ENCODE measurements at places on chromosomes 1 and 21. TPM values are rescaled to one million over a fixed set of nuclear protein-coding genes. Genes with fewer than 3 reads are reported as not detected.

CTTNBP2NL gene
- total RNA-seq: 17.1 TPM

LRIG2 gene
- total RNA-seq: 9.9 TPM

CD53 gene
- 37.8 TPM for total RNA-seq

TGFBR3 gene
- 56.2 TPM for total RNA-seq

MAP3K21 gene
- 0.62 TPM for total RNA-seq

TMEM269 gene
- not detected for total RNA-seq

LHX8 gene
- not detected for total RNA-seq

C1orf87 gene
- total RNA-seq: not detected

CACNA1S gene
- total RNA-seq: not detected

TNFRSF18 gene
- total RNA-seq: not detected

THEM5 gene
- not detected for total RNA-seq

C1orf122 gene
- total RNA-seq: 58.8 TPM

GJA4 gene
- 25.5 TPM for total RNA-seq
